Suppressor macrophage treated with lipopolysaccharide for 4 hours (primary cell): ENCODE measurements at places on chromosomes 1 and 21.

DNA sequence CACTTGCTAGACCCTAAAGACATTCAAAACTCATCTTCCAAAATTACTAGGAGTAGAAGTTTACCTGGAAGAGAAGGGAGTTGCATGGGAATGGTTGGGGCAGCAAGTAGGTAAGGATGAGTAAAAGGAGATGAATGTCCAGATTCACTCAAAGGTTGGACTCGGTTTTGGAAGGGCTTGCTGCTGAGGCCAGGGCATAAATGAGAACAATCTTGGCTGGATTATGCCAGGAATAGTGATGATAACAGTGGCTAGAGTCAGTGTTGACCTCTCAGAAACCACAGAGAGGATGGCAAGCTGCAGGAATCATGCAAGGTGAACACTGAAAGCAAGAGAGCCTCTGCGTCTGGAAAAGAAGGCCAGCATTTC is 43.4 kb downstream of the C8A start:
- DNase-seq = no peak

- DNase-seq = no peak
Measured at GRCh38 chr1:29758781-29759499, 522.6 kb downstream of the PTPRU start.

DNA sequence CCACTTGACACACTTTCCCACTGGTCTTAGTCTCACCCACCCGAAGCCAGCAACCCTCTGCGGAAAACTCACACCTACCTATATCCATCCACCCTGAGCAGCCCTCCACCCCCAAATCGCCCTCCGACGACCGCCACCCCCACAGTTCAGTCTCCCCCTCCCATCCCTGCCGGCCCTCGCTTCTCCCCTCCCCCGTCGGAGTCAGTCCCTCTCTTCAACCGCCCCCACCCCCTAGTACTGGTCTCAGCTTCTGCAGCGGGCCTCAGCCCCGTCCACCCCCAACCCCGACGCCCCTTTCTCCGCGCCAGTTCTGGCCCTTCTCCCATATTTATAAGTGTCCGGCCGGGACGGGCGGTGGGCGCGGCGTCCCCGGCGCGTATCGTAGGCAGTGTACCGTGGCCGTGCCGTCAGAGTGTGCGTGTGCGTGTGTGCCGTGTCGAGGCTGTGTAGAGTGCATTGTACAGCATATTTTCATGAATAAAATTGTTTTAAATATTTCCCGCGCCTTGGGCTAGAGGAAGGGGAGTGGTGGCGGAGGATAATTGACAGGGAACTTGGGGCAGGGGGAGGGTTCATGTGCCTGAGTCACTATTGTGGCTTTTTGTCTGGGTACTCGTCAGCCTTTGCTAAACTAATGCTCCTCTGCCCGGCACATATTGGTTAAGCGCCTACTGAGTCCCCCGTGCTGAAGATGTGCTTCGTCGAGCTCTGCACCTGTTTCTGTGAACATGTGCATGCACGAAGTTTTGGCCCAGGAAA is 22.0 kb downstream of the FOXO6 start:
- DNase-seq = peak; percentile 51

DNA sequence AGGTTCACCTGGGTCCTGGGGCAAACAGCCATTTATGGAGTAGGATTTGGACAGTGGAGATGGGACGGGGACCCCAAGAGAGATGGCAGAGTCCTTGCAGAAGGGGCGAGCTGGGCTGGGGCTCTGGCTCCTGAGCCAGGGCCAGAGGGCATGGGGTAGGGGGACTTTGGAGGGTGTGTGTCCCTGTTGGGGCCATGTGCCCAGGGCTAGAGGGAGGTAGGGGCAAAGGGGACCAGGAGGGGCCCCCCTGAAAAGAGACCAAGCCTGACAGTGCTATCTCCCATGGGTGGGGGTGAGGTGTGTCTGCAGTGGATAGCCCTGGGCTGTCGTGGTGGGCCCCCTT is 92.3 kb downstream of the TRIM11 start:
- DNase-seq = no peak

DNA sequence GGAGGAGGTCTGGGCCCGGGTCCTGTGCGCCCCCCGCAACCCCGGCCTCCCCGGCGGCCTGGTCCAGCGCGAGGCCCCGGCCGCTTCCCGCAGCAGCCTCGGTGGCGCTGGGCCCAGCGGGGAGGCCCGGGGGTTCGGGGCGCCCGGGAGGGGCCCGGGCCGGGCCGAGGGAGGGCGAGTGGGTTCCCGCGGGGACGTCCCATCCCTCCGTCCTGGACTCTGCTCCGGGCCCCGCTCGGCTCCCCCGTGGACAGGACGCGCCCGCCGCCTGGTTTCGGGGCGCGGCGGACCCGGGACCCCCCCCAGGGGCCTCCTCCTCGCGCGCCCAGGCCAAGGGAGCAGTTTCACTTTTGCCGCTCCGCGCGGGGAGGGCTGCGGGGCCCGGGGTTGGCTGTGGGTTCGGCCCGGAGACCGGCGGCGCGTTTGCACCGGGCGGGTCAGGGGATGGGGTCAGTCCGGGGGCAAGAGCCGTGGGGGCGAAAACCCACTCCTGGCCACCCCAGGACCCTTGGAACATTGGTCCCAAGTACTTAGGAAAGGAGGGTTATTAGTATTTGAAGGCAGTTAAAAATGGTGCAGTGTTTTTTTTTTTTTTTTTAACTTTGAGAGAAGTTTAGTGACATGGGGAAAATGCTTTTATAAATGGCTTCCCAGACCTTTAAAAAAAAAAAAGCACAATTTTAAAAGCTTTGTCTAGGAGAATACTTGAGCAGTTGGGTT is 677 bp downstream of the AGPAT3 start:
- DNase-seq = peak; percentile 72

GRCh38 chr1:78607334-78607927 is 12.8 kb upstream of the IFI44L start:
- DNase-seq = peak; percentile 31

GRCh38 chr1:157734321-157734720 is 33.8 kb upstream of the FCRL3 start:
- peak; percentile 87 for DNase-seq

GRCh38 chr1:185566995-185567394 is 167.2 kb upstream of the HMCN1 start:
- DNase-seq = peak; percentile 25

- DNase-seq = no peak
Measured at GRCh38 chr1:159058751-159059150, 17.8 kb downstream of the AIM2 start.

GRCh38 chr1:25042331-25043227 is 112.5 kb upstream of the RUNX3 start:
- no peak for DNase-seq

DNA sequence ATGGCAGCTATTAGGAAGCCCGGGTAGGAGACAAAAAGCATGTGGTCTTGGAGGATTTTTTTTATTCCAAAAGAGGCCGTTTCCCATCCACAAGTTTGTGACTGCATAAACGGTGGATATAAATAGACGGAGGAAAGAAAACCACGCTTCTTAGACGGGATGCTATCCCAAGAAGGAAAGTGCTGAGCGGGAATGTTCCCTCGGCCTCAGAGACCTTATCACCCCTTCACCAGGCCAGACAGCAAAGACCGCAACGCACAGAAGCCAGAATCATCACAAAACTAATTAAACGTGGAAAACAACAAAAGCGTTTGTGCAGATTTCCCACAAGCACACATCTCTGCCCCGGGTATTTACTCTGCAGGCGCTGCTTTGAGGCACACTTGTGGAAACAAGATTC is 43.2 kb downstream of the HLCS start:
- DNase-seq = no peak

DNA sequence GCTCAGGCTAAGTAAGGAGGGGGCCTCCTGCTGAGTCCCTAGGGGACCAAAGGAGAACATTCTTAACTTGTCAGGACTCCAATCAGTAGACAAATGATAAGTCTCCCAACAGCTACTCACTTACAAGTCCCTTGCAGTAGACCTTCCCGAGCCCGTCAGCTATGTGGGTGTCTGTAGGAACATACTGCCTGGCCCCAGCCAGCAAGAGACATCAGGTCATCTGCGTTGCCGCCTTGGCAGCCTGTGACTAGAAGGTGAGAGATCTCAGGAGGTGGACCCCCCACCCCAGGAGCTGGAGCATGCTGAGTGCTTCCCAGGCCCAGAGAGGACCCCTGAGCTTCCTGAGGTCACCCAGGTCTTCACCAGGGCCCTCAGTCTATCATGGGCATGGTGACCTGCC is 250.5 kb downstream of the C1orf94 start:
- no peak for DNase-seq
